ENCODE measurements at places on chromosomes 16 and 17.

GRCh38 chr17:62823111-62823893 is 15.2 kb upstream of the MARCHF10 start:
- no peak for DNase-seq
- no peak overlapping the region for H3K4me3 ChIP-seq
- H3K27ac ChIP-seq = no peak overlapping the region
- H3K4me1 ChIP-seq = peaks cover 16% of the 10 kb centered on the region

DNA sequence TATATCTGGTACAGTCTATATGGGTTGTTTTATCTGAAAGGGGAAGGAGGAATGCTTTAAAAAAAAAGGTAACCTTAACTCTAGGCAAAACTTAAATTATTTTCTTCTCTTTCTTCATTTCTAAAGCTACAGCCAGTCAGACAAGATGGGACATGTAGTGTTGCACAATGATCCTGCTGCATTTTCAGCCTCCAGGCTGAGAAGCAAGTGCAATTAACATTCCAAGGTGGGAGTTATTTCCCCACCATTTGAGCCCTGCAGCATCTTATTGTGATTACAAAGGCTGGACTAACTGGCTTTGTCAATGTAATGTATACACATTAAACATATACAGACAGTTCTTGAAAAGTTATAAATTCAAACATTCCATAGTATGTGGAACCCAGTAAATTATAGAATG is 22.6 kb upstream of the NF1 start:
- no peak for DNase-seq
- H3K36me3 ChIP-seq = no peaks in the 10 kb centered on the region
- peaks cover 6% of the 10 kb centered on the region for H3K4me1 ChIP-seq
- no peak overlapping the region for H3K27ac ChIP-seq

DNA sequence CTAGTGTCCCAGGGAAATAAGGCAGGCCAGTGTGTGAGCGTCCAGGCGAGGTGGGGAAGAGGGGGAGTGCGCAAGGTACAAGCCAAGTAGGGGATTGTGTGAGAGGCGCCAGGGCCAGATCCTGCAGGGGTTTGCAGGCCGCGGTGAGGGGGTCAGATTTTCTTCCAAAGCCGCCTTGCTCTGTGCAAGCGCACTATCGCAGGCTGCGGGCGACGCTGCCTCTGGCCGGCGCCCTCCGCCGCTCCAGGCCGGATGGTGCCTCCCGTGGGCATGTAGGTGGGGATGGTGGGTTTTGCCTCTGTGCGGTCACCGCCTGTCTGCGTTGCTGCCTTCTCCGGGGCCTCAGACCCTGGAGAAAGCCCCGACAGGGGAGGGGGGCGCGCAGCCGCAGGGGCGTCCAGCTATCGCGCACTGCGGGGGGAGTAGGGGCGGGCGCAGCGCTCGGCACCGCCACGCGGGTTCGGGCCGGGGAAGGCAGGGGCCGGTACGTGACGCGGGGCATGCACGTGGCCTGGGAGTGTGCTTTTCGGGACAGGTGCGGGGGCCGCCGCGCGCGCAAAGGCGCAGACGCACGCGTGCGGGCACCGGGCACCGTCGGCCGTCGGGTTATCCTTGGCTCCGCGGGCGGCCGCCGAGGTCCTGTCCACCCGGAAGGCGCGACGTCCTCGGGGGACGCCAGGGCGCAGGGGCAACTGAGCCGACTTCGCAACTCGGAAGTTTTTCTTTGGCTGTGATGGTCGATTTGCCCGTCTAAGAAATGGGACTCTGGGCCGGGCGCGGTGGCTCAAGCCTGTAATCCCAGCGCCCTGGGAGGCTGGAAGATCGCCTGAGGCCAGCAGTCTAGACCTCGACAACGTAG is 1.1 kb upstream of the HAPSTR1 start:
- no peak for DNase-seq
- H3K27me3 ChIP-seq = no peaks in the 10 kb centered on the region
- peak overlapping the region; percentile 90 for H3K27ac ChIP-seq
- no peaks in the 10 kb centered on the region for H3K36me3 ChIP-seq
- H3K4me3 ChIP-seq = peak overlapping the region; percentile 46

DNA sequence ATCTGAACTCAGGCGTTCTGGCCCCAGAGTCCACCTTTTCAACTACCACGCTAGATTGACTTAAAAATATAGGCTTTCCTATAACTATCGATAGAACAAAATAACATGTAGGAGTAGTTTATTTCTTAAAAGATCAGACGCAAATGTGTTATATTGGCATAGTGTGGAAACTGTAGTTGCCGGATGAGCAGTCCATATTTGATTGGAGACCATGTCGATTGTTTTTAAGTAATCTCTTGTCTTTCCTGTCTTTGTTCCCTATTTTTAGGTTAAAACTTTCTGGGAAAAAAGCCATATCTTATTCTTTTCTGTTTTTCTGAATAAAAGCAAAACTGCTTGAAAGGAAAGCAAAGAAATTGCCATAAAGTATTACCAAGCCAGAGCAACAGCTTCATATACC is 53.1 kb downstream of the GAN start:
- no peaks in the 10 kb centered on the region for H3K4me1 ChIP-seq
- no peaks in the 10 kb centered on the region for H3K27me3 ChIP-seq
- no peak for DNase-seq
- H3K36me3 ChIP-seq = no peaks in the 10 kb centered on the region
- H3K4me3 ChIP-seq = no peak overlapping the region
- no peak overlapping the region for H3K27ac ChIP-seq

GRCh38 chr16:30355954-30356308 is 823 bp upstream of the CD2BP2 start:
- H3K27ac ChIP-seq = peak overlapping the region; percentile 92
- DNase-seq = peak; percentile 91
- peaks cover 51% of the 10 kb centered on the region for H3K4me1 ChIP-seq
- peak overlapping the region; percentile 96 for H3K4me3 ChIP-seq

GRCh38 chr17:42750739-42751344 is 6.0 kb upstream of the EZH1 start:
- peaks cover 28% of the 10 kb centered on the region for H3K4me1 ChIP-seq
- no peak for DNase-seq
- no peaks in the 10 kb centered on the region for H3K36me3 ChIP-seq

GRCh38 chr17:43879723-43880419 is 27.5 kb downstream of the MPP2 start:
- DNase-seq = no peak
- no peaks in the 10 kb centered on the region for H3K4me1 ChIP-seq
- no peak overlapping the region for H3K27ac ChIP-seq
- H3K4me3 ChIP-seq = no peak overlapping the region
- no peaks in the 10 kb centered on the region for H3K27me3 ChIP-seq

Data from vagina (tissue), 2 donors.